ENCODE measurements at places on chromosomes 6 and 20.

DNA sequence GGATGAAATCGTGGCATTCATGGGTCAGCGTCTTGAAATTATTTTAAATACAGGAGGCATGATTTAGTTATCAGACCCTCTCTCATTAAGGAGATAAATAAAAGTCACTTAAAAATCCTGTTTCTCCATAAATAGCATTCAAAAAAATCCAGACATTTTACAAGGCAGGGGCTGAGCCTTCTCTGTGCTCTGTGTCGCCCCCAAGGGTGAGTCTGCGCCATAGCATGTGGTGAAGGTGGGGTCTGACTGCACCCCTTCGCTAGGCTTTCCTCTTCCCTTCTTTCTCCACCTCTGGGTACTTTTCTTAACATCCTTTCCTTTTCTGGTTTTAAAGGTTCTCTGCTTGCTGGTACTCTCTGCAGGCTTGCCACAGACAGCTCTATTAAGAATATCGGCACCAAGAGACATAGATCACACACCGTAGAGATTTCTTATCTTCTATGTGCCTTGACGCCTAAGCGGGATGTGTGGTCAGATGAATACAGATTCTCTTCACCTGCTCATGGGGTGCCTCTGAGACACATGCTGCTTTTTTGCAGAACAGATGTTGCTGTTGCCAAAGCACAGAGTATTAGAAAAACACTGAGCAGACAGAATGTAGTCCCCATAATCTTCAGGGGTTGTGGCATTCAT, 20.1 kb upstream of the FAM209A start:
- peak; percentile 37 for DNase-seq

DNA sequence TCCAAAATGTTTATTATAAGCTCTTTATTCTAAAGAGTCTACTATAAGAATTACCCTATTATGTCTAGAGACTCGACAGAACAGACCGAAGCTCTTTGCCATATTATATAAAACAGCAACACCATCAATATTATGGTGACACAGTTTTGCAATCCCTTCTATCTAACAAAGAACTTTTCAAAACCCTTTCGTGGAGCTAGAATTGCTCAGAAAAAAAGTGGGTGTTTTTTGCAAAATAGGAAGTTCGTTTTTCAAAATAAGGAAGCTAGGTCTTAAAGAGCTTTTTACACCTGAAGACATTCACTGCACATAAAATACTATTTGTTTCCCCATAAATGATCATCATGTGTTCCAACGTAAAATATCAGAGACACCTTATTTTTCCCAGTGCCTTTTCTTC, 240.0 kb downstream of the FOXC1 start:
- DNase-seq = no peak

DNA sequence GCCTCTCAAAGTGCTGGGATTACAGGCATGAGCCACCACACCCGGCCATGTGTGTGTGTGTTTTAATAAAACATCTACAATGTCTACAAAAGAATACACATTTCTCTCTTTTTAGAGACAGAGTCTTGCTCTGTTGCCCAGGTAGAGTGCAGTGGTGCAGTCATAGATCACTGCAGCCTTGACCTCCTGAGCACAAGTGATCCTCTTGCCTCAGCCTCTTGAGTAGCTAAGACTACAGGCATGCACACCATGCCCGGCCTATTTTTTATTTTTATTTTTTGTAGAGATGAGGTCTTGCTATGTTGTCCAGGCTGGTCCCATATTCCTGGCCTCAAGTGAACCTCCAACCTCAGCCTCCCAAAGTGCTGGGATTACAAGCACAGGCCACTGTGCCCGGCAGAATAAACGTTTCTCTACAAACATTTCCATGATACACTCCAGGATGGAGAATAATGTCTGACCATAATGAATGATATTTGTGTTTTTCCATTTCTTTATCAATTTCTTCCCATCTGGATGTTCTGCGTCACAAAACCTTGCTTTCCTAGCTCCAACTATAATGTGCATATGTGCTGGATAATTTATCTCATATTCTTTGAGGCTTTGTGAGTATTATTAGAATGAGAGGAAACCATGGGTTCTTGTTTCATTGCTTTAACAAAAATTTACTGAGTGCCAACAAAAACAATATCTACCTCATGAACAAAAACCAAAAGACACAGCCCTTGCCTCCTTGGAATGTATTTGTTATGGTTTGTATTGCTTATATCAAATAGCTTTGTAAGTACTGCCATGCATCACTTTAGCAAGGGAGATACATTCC, 28.6 kb upstream of the CCN2 start:
- no peak for DNase-seq

DNA sequence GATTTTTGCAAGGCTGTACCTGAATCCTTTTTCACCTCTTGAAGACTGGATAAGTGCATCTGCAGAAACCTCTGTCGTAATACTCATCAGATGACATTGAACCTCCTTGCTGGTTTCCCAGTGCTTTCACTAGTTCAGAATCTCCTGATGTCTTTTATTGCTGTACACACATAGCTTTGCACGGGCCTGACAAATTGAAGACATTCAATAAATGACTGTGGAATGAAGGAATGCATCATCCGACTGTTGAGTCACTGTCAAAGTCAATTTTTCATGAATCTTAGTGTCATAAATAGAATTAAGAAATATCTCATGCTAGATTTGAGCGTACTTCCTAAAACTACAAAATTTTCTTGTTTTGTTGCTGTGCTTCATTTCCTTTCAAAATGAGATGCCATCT, 598.2 kb upstream of the MAP3K7 start:
- DNase-seq = no peak

GRCh38 chr6:131001945-131002660, 60.9 kb downstream of the EPB41L2 start:
- DNase-seq = no peak

GRCh38 chr6:42393339-42393738, 58.4 kb downstream of the TRERF1 start:
- DNase-seq = no peak

DNA sequence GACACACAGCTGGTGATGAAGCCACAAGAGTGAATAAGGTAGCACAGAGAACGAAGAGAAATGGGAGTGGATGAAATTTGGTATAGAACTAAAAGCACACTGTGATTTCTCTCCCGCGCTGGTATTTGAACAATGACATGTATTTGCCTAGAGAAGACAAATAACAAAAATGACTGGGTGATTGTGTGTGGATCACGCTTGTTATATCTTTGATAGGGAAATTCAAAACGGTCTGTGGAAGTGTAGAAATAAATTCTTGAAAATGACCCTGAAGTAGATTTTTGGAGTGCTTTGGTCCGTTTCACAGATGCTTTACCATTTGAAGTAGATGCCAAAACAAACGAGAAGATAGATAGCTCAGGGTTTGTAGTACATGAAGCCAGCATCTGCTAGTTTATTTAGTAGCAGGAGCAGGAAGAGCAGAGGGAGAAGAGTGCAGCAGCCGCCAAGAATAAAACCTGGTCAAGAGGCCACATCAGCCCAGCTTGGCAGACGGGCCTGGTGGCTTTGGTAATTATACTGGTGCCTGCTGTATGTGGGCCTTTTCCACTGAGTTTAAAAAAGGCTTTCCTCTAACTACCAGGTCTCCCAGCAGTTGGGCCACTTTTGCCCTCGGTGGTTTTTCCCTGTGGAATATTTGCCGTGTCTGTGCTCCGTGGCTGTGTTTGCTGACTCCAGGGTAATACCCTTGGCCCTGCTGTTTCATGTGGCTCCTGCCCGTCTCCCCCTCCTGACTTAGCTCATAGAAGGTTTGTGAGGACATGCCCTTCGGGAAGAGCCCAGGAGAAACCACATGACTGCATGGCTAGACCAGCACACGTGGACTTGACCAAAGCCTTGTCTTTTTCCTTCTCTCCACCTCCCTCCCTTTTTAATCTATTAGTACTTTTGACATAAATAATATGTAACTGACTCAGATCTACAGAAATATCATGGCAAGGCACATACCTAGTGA, 294.0 kb downstream of the SOX4 start:
- no peak for DNase-seq

DNA sequence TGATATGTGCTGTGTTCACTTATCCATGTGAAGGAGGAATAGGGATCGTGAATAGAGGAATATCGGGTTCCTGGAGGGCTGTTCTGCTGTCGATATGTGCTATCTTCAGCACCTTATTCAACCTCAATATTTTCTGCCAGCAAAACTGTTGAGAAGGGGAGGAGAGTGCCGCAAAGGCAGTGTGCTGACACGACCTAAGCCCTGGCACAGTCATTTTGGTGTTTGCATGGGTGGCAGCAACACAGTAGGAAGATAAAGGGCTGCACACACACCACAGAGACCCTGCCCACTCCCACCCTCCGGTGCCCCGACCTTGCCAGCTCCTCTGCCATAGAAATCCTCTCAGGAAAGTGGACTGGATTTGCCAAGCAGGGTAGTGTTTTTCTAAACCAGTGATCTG, 47.0 kb downstream of the ZDHHC14 start:
- no peak for DNase-seq

- peak; percentile 77 for DNase-seq
These were observed 7.8 kb upstream of the PACSIN1 start for GRCh38 chr6:34457742-34458735.

- DNase-seq = no peak
These were observed 8.8 kb downstream of the SLC22A16 start for GRCh38 chr6:110467566-110468140.
